ENCODE measurements at places on chromosomes 11 and 22.

DNA sequence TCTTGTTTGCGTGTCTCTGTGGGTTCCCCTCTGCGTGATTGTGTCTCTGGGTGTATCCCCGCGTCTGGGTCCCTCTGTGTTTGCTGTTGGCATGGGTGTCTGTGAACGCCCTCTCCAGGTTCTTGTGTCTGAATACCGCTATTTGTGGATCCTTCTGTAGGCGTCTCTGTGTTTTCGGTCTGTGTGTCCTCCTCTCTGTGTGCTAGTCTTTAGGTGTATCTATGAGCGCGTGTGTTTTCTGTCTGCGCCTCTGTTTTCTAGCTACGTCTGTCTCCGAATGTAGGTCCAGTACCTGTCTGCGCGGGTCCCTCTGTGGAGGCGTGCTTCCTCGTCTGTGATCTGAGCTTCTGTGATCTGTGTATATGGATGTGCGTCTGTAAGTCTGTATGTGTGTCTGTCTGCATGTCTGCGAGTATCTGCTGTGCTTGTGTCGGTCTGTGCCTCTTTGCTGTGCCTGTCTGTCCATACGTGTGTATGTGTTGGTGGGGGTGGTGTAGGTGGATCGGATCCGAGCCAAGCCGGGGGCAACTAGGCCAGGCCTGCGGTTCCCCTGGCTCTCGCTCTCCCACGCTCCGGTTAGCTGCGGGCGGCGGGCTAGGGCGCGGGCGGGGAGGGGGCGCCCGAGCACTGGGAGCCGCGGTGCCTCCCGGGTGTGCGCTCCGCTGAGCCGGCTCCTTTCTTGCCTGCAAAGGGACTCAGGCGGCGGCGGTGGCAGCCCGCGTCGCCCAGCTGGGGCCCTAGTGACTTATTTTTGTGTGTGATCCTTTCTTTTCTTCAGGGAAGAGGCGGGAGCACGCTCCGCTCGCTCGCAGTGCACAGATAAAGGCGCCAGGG lies 105.3 kb upstream of the E2F8 start:
- DNase-seq, result no peak

- DNase-seq, result no peak
Measured at GRCh38 chr22:19799322-19800190, 39.0 kb downstream of the TBX1 start.

- no peak for DNase-seq
Measured at GRCh38 chr11:25597696-25598095, 734.2 kb upstream of the ANO3 start.

DNA sequence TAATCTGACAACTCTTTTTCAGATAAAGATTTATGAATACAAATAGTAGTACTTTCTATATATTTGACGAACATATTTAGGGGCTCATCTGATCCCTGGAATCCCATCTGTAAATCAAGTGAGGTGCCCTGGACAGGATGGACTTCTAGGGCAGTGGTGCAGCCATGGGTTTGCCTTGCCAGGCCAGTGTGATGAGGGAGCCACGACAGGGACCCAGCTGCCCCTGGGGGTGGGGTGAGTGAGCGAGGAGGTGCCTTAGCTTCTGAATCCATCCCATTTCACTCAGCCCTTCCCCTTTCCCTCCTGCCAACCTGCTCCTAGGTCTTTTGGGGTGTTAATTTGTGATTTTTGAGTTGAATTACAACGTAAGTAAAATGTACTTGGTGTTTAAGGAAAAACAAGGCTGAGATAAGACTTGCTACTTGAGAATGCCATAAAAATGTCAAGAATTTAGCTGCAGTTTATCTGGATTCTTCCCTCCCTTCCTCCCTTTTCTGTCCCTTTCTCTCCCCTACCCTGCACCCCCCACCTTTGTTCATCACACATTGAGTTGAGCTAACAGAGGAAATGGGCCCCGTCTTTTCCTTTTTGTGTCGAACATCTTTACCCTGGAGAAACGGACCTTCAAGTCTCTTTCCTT lies 60.8 kb downstream of the PPFIBP2 start:
- no peak for DNase-seq

GRCh38 chr22:32896891-32897290 lies 95.4 kb downstream of the TIMP3 start:
- no peak for DNase-seq

- DNase-seq, result no peak
Measured at GRCh38 chr22:45446216-45446615, 32.7 kb downstream of the RIBC2 start.

DNA sequence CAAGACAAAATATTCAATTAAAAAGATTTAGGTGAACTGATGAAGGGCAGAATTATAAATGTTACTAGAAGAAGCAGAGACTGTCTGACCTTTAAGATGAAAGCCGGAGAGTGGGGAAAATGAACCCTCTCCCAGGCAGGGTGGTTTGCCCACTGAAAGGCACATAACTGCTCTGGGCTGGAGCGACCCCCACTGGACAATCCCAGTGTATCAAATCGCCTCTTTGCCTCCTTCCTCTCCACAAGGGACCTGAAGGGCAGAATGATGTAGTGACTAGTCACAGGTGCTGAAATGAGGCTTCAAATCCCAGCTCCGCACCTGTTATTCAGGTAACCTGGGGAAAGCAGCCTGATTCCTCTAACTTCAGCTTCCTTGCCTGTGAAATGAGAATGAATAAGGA lies 69.0 kb downstream of the EFCAB6 start:
- no peak for DNase-seq

- DNase-seq, result no peak
Measured at GRCh38 chr11:1498262-1498661, 11.7 kb upstream of the MOB2 start.

DNA sequence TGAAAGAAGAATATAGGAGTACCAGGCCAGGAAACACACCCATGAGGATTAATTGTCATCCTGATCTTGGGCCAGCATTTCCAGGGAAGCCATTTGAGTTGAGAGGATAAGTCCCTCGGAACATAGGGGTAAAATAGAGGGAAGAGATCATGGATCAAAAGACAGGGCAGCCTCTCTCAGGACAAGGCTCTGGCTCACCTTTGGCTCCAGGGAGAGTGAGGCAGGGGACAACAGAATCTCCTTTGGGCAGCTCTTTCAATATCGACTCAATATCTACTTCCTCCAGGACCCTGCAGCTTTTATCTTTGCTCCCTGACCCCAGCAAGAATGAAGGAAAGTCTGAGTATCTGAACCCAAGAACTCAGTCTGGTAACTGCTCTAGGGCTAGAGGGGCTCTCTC lies at the start of gene OR2AG1:
TSS of gene OR2AG1 (plus strand) at position 301 of the 400 bp plus-strand sequence. CDS start 2,018 bp downstream, outside the sequence.
- no peak for DNase-seq

DNA sequence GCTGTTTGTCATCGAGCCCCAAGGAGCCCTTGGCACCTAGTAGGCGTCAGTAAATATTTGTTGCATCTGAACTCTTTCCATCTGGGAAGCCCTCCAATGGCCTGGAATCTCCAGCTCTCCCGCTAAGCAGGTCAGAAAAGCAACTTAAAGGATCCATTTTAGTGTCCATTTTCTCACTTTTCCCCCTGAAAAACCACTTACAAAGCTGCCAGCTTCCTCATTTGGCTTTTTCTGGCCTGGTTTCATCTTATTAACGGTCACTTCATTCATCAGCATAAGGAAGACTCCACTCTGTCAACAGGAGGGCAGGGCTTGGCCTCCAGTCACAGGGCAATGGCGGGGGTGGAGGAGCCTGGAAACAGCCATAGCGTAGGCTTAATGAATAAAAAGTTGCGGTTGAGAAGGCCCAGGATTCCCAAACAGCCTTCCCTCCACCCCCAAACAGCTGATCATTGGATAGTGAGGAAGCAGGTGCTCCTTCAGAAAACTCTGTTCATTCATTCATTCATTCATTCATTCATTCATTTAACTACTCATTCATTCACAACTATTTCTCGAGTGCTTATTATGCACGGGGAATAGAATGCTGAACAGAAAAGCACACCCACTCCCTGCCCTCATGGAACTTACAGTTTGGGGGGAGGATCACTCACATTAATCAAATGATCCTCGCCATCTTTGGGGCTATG lies 104.5 kb upstream of the RCN1 start:
- DNase-seq, result no peak

DNA sequence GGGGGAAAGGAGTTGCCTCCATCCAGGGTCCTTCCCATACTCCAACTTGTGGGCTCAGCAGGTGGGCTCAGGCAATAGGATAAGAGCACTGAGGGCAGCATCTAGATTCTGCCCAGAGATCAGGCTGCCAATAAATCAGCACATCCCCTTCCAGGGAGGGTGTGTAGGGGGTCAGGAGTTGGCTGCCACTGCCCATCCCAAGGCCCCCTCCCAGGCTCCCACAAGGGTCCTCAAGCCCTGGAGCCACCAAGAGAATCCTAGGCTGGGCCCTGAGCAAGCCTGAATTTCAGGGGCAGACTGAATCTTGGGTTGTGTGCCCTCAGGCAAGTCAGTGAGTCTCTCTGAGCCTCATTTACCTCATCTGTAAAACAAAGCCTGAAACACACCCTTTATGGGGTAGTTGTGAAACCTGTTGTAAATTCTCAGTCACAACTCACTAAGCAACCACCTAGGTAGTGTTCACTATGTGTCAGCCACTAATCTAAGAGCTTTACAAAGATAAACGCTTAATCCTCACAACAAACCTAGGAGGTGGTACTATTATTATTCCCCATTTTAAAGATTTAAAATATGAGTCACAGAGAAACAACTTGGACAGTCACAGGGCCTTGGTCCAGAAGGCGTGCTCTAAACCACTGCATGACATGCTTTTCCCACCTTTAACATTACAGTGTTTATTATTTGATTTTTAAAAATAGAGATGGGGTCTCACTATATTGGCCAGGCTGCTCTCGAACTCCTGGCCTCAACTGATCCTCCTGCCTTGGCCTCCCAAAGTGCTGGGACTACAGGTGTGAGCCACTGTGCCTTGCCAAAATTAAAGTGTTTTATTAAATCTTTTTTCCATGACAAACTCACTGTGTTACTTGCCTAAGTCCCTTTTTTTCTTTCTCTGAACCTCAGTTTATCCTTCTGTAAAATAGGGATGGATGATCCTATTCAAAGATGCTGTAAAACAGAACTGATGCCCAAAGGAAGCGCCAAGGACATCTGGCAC lies 36.2 kb downstream of the LMO1 start:
- no peak for DNase-seq

DNA sequence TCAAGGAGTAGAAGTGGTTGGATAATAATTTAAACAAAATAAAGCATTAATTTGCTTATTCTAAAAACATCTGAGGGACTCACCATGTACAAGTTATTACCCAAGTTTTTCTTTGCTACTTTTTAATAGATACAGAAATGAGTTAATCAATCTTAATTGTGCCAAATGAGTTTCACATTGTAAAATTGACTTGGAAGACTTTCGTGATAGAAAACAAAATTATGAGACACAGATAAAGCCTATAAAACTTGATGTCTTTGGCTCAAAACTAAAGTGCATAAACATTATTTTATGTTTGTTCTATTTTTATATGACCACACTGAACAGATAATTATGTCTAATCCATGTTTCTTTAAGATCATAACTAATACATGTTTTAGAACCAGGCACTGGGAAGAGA lies 10.1 kb upstream of the CWF19L2 start:
- peak; percentile 13 for DNase-seq

All from urinary bladder (tissue), 4 donors.